Islet precursor cell (in vitro differentiated cells): ENCODE measurements at places on chromosomes 2 and 18.

DNA sequence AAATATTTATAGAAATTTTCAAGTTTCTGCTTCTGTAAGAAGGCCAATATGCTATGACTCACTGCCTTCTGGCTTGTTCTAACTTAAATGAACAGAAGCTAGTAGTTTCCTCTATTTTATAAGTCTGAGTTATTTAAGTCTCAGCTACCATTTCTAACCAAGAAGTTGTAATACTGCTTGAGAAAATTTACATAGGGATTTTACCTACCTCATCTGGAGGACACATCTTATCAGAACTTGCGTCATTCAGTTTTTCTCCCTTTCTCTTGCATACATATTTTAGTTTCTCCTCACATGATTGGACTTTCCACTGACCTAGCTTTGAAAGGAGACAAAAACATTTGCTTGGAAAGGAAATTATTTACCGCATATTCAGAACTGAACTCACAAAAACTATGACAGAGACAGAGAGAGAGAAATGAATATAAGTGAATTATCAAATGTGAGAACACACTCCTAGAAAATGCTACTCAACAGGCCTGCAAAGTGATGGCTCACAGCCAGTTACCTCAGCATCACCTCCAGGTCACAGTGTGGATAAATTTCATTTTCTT lies 81.1 kb upstream of the CD302 start:
- DNase-seq = no peak

GRCh38 chr18:12406371-12407111 lies 1.2 kb upstream of the PRELID3A start:
- no peak for DNase-seq

- DNase-seq = no peak
These were observed 96.0 kb downstream of the SOS1 start for GRCh38 chr2:39024833-39025232.

DNA sequence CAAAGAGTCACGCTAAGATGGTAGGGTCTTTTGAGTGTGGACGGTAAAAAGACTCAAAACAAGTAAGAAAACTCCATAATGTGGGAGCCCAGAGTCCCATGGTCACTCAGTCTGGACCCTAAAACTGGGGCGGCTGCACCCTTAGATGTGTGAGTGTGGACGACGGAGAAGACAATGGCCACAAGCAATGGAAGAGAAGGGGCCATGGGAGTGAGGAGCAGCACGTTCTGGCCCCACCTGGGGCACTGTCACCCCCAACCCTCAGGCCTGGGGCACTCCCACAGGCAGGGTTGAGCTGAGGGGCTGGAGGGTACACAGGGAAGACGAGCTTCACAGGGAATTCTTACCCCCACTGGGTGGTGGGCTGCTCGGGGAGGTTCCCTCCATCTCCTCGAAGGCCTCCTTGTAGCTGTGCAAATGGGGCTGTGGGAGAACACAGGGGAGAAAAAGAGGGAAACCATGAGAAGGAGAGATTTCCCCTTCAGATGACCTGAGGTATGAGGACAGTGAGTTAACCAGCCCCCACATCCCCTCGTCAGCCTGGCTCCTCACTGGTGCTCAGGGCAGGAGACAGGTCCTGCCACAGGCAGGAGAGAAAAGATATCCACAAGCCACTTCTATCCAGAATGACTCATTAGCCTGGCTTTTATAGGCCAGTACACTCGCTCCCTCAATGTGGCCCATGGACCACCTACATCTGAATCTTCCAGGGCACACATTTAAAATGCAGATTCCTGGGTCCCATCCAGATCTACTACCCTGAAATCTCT lies 167.9 kb downstream of the TNS1 start:
- no peak for DNase-seq

GRCh38 chr2:71932780-71933466 lies 214.7 kb downstream of the CYP26B1 start:
- DNase-seq = peak; percentile 48

GRCh38 chr2:30512243-30512886 lies 65.3 kb downstream of the LCLAT1 start:
- DNase-seq = no peak

- DNase-seq = no peak
These were observed 1952.6 kb upstream of the LRRTM1 start for GRCh38 chr2:82256983-82257632.

- DNase-seq = no peak
These were observed 45.5 kb downstream of the SLC66A2 start for GRCh38 chr18:79905993-79906392.

- DNase-seq = no peak
These were observed 99.4 kb upstream of the GALNT5 start for GRCh38 chr2:157158111-157158510.

- no peak for DNase-seq
These were observed 605.2 kb upstream of the SYT4 start for GRCh38 chr18:43882358-43883055.

GRCh38 chr2:123816203-123816602 lies 208.9 kb upstream of the CNTNAP5 start:
- no peak for DNase-seq

DNA sequence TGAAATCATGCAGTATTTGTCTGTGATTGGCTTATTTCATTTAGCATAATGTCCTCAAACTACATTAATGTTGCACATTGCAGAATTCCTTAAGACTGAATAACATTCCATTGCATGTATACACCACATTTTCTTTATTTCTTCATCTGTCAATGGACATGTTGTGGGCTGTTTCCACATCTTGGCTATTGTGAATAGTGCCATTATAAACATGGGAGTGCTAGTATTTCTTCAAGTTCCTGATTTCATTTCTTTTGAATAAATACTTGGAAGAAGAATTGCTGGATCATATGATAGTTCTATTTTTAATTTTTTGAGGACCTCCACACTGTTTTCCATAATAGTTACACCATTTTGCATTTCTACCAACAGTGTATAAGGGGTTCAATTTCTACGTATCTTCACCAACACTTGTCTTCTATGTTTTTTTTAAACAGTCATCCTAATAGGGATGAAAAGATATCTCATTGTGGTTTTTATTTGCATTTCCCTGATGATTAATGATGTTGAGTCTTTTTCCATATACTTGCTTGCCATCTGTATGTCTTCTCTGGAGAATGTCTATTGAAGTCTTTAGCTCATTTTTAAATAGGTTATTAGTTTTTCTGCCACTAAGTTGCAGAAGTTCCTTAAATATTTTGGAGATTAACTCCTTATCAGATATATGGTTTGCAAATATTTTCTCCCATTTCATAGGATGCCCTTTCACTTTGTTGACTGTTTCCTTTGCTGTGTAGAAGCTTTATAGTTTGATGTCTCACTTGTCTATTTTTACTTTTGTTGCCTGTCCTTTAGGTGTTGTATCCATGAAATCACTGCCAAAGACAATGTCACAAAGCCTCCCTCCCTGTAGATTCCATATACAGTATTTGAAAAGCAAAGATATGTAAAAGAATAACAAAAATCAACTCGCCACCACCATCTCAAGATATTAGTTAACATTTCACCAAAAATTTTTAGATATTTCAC lies 14.6 kb downstream of the FBXO11 start:
- DNase-seq = no peak

- DNase-seq = no peak
These were observed 28.1 kb upstream of the ASPRV1 start for GRCh38 chr2:69989441-69990105.

- DNase-seq = no peak
These were observed 134.8 kb upstream of the DOCK10 start for GRCh38 chr2:225177098-225177497.

DNA sequence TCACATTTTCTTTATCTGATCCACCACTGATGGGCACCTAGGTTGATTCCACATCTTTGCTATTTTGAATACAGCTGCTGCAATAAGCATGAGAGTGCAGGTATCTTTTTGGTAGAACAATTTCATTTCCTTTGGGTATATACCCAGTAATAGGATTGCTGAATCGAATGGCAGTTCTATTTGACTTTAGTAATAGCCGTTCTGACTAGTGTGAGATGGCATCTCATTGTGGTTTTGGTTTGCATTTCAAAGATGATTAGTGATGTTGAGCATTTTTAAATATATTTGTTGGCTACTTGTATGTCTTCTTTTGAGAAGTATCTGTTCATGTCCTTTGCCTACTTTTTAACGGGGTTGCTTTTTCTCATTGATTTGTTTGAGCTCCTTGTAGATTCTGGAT lies 72.3 kb downstream of the CCDC138 start:
- DNase-seq = no peak

- peak; percentile 64 for DNase-seq
These were observed 543 bp downstream of the HADHB start for GRCh38 chr2:26245231-26245732.

DNA sequence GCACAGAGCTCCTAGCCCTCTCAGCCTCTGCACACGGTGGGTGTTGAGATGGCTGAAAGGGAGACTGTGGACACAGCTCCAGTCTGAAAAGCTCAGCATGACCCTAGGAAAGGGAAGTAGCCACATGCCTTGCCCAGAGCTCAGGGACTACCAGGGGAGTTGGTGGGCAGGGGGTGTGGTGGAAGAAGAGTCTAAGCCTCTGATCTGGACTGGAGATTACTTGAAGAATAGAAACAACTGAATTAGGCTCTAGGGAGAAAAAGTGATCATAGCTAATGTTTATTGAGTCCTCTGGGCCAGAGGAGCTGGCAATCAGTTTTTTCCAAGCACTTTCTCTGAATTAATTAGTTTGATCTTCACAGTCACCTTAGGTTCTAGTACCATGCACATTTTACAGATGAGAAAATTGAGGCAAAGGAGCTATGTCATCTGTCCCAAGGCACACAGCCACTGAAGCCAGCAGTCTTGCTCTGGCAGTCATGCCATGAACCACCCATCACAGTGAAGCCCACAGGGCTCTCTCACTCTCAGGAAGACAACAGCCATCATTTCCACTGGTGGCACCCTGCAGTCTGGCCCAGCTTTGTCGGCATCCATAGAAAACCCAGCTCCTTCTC lies 10.3 kb downstream of the SDC1 start:
- DNase-seq = no peak

- DNase-seq = no peak
These were observed 884.3 kb downstream of the TSN start for GRCh38 chr2:122639711-122640110.

- no peak for DNase-seq
These were observed 37.6 kb downstream of the SFXN5 start for GRCh38 chr2:73033766-73034381.

GRCh38 chr2:168245074-168245825 lies 2.1 kb downstream of the STK39 start:
- no peak for DNase-seq

DNA sequence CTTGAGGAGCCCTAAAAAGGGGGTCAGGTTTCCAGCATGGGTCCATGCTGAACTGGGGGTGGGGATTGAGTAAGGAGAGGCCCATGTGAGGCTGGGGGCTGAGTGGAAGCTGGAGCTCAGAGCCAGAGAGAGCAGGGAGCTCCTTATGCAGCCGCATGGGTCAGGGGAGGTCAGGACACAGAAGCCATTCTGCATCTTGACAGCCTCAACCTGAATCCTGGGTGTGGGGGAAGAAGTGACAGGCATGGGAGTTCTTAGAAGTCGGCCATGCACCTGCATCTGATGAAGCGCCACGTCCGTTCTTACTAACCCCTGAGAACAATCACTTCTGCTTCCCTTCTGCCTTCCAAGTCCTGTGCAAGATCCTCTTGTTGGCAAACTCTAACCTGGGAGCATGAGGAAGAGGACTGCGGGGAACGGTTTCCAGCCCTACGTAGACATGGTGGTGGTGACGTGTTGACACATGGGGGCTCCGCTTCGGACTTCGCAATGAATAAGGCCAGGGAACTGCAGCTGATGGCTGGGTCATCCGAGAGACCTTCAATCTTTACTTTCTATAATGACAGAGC lies 22.3 kb downstream of the GNLY start:
- DNase-seq = peak; percentile 15

DNA sequence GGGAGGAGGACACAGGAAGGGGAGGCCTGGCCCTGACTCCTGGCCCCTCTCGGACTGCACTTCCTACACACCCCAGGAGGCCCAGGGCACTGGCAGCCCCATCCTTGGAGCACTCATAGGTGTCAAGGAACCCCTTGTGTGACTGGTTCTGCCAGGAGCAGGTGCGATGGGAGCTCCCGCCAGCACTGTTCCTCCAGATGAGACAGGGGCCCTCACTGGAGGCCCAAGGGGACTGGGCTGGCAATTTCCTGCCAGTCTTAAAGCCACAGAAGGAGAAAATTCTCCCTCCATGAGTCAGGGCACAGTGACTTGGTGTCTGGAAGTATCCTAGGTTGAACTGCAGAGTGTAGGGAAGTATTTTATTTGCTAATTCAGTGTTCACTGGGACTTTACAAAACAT lies 42.8 kb upstream of the MAL start:
- peak; percentile 66 for DNase-seq
